ENCODE measurements at places on chromosomes 4 and X. TPM values are rescaled to one million over a fixed set of nuclear protein-coding genes. Genes with fewer than 3 reads are reported as not detected.
A peak's percentile ranks its signal among the peaks of the same experiment; 100 is the strongest.

- no peak for DNase-seq
Observed at GRCh38 chrX:4373791-4374190, 660.3 kb upstream of the PRKX start.

RAB9B gene
- 0.15 TPM for total RNA-seq

DNA sequence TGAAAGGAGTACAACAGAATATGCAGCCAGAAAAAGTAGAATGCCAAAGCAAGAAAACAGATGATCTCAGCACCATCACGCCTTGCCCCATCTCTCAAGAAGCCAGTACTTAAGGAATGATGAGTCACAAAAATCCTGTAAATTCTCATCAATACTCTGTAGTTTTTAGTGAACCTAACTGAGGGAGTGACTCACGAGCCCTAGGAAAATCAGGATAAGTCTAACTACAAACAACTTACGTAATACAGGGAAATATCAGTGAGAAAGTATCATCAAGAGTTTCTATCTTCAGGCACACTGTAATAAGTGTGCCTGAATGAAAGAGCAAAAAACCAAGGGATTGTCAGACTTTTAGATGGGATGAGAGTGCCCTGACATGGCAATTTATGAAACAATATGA is 644.4 kb downstream of the STPG2 start:
- DNase-seq = no peak

SSX3 gene
- not detected for total RNA-seq

DNA sequence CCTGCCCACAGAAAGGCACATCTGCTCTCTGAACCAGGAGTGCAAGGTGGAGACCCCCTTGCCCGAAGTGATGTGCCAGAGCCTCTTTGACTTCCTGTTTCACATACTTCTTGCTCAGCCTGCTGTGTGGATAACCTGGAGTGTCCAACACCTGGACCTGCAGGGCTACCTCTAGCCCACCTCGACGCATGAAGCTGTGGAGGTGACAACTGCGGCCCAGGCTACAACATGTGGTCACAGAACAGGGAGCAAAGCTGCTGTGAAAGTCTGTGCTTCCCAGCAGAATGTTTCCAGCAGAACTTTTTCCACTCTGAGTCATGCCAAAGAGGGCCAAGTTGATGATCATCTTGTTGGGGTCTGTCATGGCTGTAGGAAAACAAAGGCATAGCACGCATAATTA is 1.5 kb downstream of the GIMD1 start:
- no peak for DNase-seq

IDH3G gene
- total RNA-seq = 61.4 TPM

FAM236A gene
- total RNA-seq = not detected

DNA sequence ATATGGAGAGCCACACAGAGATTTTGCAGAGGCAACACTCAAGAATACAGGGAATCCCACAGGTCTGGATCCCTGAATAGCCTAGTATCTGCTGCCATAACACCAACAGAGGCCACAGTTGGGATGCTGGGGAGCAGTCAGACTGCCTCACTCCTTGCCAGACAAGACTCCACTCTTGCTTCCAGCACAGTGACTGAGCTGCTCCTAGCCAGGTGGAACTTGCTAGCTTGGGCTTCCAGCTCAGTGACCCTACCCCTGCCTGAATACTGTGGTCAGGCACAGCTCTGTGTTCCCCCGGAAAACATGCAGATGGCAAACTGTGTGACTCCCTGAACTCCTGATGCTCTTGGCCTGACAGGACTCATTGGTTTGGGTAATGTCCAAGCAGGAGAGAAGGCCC is 251.8 kb downstream of the KCTD8 start:
- DNase-seq = no peak

MID1 gene
- 17.9 TPM for total RNA-seq

DNA sequence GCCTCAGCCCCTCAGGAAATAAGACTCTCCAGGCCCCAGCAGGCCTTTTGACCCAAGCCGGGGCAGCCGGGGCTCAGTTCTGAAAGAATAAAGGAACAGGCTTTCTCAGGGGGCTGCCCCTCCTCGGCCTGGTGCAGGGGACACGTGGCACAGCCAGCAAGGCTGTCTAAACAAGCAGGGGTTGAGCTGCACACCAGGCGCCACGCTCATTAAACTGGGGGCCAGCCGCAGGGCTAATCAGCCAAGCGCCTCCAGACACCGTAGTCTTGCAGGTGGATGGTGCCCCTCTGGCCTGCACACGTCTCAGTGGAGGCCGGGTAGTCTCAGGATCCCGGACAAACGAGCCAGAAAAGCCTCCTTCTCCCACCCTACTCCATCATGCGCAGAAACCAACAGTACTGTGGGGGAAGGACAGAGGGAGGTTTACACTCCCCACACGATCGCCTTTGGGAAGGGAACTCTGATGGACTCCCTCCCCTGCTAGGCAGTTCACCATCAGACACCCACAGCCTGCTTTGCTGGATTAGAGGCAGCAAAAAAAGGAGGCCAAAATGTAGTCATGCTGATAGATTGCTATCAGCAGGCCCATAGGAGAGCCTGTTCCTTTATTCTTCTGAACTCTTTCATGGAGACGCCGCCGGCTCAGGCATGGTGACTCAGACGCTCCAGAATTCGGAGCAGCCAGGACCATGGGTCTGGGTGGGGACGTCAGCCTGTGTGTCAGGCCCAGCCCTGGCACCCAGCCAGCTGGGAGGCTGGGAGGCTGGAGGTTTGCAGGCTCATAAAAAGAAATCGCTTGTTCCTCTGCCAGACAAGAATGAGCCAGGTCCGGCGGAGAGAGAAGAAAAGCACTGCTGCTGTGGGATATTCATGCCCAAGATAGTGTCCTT is 342.4 kb downstream of the BCOR start:
- DNase-seq = peak; percentile 94

SLC25A6 gene
- total RNA-seq = 352 TPM

DNA sequence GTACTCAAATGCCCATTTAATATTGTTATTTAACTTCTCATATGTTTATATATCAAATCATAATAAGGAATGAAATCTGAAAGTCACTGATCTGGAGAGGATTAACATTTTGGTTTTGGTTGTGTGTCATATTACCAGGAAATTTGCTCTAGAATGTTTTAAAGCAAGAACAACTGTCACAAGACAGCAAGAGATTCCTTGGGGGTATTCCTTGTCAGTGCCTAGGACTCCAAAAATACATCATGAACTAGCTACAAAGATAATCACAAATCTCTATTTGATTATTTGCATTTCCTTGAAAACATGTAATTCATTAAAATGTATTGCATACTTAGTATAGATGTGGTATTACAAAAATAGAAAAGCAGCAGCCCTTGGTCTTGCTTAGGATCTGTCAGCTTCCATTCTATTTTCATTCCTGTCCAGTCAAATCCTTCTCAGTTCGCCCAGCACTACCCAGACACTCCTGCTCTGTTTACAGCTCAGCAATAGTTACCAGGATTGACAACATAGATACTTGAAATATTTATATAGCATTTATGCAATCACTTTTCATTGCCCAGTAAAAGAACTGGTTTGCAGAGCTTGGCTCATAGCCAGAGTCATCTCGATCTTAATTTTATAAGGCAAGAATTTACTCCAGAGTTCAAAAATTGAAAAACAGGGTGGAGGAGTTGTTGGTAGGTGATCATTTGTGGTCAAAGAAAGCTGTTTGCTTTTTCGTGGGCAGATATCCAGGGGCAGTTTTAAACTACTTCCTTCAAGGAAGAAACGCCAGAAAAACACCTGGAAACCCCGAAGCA is 9.2 kb upstream of the BMP3 start:
- DNase-seq = no peak

- DNase-seq = no peak
Observed at GRCh38 chr4:19636451-19636850, 615.3 kb upstream of the SLIT2 start.

DNA sequence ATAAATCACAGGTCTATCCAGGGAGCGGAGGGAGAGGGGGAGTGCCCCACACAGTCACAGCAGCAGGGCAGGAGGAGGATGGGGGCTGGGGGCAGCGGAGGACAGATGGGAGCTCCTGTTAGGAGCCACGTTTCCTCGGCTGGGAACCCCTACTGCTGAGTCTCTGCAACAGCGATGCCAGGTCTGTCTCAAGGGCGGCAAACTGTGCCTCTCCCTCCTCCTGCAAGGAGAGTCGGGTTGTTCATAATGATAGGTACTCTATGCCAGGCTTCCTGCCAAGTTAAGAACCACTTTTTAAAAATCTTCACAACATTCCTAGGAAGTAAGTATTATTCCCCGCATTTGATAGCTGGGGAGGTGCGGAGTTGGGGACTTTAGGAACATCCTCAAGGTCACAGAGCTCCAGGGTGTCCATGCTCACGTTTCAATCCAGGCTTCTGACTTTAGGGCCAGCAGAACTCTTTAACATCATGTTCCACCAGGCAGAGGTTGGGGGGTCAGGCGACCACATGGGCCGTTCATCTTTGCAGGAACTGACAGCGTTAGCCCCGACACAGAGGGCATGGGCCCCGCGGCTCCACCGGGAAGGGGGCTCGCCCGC is 98.3 kb upstream of the MAML3 start:
- no peak for DNase-seq

DNA sequence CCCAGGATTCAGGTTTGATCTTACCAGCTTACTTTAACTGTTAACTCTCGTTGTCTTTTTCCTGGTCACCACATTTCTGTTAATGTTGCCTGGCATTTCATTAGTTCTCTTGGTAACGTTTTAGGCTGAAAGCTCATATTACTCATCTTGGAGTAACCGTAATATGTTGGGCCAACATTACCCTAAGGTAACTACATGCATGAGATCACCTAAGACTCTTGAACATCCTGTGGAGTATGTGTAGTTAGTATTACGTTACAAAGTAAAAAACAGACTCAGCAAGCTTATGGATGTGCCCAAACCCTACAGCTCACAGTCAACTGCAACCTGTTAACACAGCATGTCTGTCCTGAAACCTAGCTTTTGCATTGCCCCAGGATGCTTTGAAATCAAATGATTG is 203.3 kb upstream of the HS3ST1 start:
- no peak for DNase-seq

GRPR gene
- total RNA-seq = 0.27 TPM

GRCh38 chr4:165394275-165394674 is 15.5 kb downstream of the CPE start:
- no peak for DNase-seq

GRCh38 chr4:86855572-86855971 is 6.4 kb upstream of the SLC10A6 start:
- peak; percentile 90 for DNase-seq

GRCh38 chrX:23394421-23394820 is 59.8 kb downstream of the PTCHD1 start:
- no peak for DNase-seq

GRCh38 chrX:106931831-106932491 is 11.8 kb downstream of the CLDN2 start:
- DNase-seq = peak; percentile 3

LRCH2 gene
- total RNA-seq = 5.7 TPM

- no peak for DNase-seq
Observed at GRCh38 chr4:155478336-155478835, 101.6 kb upstream of the MAP9 start.

- no peak for DNase-seq
Observed at GRCh38 chrX:74781507-74782034, 143.7 kb downstream of the NEXMIF start.

C4orf51 gene
- total RNA-seq = not detected

GRCh38 chrX:116317409-116317808 is 119.0 kb upstream of the SLC6A14 start:
- no peak for DNase-seq

- DNase-seq = no peak
Observed at GRCh38 chr4:174826660-174827059, 2.4 kb downstream of the GLRA3 start.

All from HFFc6 (cell line).